ENCODE measurements at places on chromosomes 11 and 22.

- no peak for DNase-seq
Measured at GRCh38 chr11:41457216-41458014, 2.0 kb downstream of the LRRC4C start.

DNA sequence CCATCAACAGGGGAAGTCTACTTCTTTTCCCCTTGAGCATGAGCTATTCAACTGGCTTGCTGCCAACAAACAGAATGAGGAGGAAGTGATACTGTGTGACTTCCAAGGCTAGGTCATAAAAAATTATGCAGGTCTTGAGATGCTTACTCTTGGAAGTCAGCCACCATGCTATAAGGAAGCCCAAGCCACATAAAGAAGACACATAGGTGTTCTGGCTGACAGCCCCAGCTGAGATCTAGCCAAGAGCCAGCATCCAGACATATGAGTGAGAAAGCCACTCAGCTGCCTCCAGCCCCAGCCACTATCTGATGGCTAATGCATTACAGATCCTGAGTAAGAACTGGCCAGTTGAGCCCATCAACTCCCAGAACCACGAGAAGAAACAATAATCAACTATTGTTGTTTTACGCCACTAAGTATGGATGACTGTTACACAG lies 31.0 kb upstream of the PPP2R1B start:
- no peak for DNase-seq

- DNase-seq: no peak
Measured at GRCh38 chr11:1012740-1013630, 23.5 kb downstream of the MUC6 start.

DNA sequence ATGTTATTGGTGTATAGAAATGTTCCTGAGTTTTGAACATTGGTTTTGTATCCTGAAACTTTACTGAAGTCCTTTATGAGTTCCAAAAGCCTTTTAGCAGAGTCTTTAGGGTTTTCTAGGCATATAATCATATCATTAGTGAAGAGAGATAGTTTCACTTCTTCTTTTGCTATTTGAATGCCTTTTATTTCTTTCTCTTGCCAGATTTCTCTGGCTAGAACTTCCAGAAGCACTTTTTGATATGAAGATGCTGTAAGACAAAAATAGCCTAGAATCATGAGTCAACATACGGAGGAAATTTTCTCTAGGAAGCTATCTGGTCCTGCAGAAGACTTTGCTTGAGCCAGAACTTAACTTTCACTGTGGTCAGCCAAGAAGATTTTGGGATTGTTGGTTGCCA lies 86.7 kb upstream of the IZUMO1R start:
- DNase-seq: no peak
